ENCODE measurements at places on chromosomes 1 and 21.
A peak's percentile ranks its signal among the peaks of the same experiment; 100 is the strongest.

GRCh38 chr1:247243524-247244137, 12.2 kb upstream of the VN1R5 start:
- DNase-seq = no peak

- no peak for DNase-seq
Observed at GRCh38 chr1:81391125-81391828, 409.5 kb upstream of the ADGRL2 start.

DNA sequence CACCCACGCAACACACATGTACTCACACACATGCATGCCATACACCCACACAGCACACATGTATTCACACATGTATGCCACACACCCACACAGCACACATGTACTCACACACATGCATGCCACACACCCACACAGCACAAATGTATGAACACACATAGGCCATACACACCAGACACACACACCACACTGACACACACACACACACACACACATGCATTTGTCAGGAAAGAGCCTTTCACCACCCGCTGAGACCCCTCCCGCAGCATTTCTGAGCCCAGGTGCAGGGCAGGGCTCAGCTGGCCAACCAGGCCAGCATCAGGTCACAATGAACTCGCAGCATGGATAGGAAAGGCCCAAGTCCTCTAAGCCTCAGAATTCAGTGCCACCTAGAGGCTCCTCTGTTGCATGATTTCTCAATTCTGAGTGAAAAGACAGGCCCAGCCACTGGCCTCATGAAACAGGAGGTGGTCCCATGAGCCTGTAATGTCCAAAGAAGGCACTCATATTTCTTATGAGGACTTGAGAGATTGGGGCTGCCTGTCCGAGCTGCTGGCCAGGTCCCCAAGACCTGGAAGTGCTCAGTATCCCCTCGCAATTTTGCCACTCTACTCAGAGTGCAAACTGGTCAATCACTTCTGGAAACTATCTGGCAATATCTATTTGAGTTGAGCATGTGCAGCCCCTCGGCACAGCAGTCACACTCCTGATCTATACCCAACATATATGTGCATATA, 57.3 kb downstream of the PSMG1 start:
- DNase-seq = peak; percentile 62

- DNase-seq = no peak
Observed at GRCh38 chr1:35691080-35691479, 27.6 kb downstream of the C1orf216 start.

- DNase-seq = no peak
Observed at GRCh38 chr1:222047366-222047765, 305.5 kb upstream of the DUSP10 start.

GRCh38 chr21:45294509-45295291, 7.0 kb upstream of the POFUT2 start:
- DNase-seq = peak; percentile 99

All from H54 (cell line).